ENCODE measurements at places on chromosomes 3 and 15. TPM values are rescaled to one million over a fixed set of nuclear protein-coding genes. Genes with fewer than 3 reads are reported as not detected.

DNA sequence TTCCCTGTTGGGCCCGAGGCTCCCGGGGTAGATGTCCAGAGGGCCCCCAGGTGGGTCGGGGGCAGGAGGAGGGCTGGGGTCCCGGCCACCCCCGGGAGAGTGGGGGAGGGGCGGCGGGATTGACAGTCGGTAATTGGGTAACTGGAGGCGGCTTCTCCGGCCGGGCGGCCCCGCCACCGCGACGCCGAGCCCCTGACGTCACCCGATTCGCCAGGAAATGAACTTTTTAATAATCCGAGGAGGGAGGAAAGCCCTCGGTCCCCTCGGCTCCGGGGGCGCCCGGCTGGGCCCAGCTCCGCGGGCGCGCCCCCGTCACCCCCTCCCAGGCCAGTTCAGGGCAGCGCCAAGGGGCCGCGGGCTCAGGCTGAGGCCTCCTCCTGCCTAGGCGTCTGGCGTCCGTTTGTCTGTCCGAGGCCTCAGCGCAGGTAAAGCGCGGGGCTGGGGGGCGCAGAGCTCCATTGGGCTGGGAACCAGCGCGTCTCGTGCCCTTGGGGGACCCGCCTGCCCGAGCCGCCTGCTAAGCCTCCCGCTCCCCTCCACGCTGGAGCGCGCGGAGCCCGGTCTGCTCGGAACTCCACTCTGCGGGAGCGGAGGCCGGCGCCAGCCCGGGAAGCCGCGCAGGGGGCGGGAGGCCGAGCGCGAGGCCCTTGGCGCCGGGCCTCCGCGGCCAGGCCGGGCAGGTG is 3.9 kb downstream of the GATA2 start:
- H3K27me3 ChIP-seq: peaks cover 80% of the 10 kb centered on the region
- H3K36me3 ChIP-seq: no peaks in the 10 kb centered on the region
- H3K27ac ChIP-seq: no peak overlapping the region
- peaks cover 15% of the 10 kb centered on the region for H3K4me1 ChIP-seq

GRCh38 chr15:100818927-100819326 is 60.7 kb upstream of the ALDH1A3 start:
- H3K36me3 ChIP-seq: no peaks in the 10 kb centered on the region
- H3K4me3 ChIP-seq: no peak overlapping the region
- H3K27me3 ChIP-seq: peaks cover 31% of the 10 kb centered on the region
- DNase-seq: no peak
- H3K4me1 ChIP-seq: no peaks in the 10 kb centered on the region
- H3K27ac ChIP-seq: no peak overlapping the region

- no peak overlapping the region for H3K4me3 ChIP-seq
- peaks cover 4% of the 10 kb centered on the region for H3K36me3 ChIP-seq
- DNase-seq: no peak
- peaks cover 15% of the 10 kb centered on the region for H3K4me1 ChIP-seq
- no peak overlapping the region for H3K27ac ChIP-seq
Measured at GRCh38 chr15:92161039-92161670, 232.5 kb upstream of the ST8SIA2 start.

- H3K4me1 ChIP-seq: peaks cover 2% of the 10 kb centered on the region
- H3K27me3 ChIP-seq: peaks cover 15% of the 10 kb centered on the region
- peaks cover 4% of the 10 kb centered on the region for H3K36me3 ChIP-seq
- no peak for DNase-seq
- no peak overlapping the region for H3K27ac ChIP-seq
Measured at GRCh38 chr3:15488002-15488401, 33.5 kb downstream of the COLQ start.

- no peak overlapping the region for H3K4me3 ChIP-seq
- no peaks in the 10 kb centered on the region for H3K4me1 ChIP-seq
- no peaks in the 10 kb centered on the region for H3K27me3 ChIP-seq
- H3K27ac ChIP-seq: no peak overlapping the region
- H3K36me3 ChIP-seq: peaks cover 20% of the 10 kb centered on the region
Measured at GRCh38 chr3:136262559-136262958, 12.4 kb downstream of the PCCB start.

MOBP gene
- not detected for total RNA-seq

UBE2Q2 gene
- total RNA-seq: 27.5 TPM

SCAPER gene
- total RNA-seq: 38.0 TPM

- H3K4me1 ChIP-seq: peaks cover 5% of the 10 kb centered on the region
- DNase-seq: no peak
- H3K4me3 ChIP-seq: no peak overlapping the region
- no peaks in the 10 kb centered on the region for H3K27me3 ChIP-seq
- H3K27ac ChIP-seq: no peak overlapping the region
Measured at GRCh38 chr15:29098652-29099051, 171.0 kb downstream of the NSMCE3 start.

GRCh38 chr15:90376789-90377188 is 11.3 kb upstream of the IQGAP1 start:
- peaks cover 37% of the 10 kb centered on the region for H3K36me3 ChIP-seq
- peak; percentile 71 for DNase-seq
- H3K4me1 ChIP-seq: peaks cover 29% of the 10 kb centered on the region

DNA sequence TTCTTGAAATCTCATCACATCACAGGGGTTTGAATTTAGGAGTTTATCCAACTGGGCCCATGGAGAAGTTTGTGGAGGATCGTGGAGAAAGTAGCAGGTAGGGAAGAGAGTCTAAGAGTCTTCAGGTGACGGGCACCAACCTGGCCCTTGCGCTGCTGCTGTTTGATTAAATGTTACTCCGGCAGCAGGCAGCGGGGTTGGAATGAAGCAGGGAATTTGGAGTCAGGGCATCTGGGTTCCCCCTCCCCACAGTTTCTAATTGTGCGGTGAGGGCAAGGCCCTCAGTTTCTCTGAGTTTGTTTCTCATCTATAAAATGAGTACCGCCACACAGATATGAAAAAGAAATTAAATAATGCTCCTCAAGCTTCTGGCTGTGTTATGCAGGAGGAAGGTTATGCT is 182.9 kb upstream of the RGMA start:
- no peaks in the 10 kb centered on the region for H3K4me1 ChIP-seq
- no peak overlapping the region for H3K4me3 ChIP-seq
- DNase-seq: no peak
- no peak overlapping the region for H3K27ac ChIP-seq
- H3K36me3 ChIP-seq: no peaks in the 10 kb centered on the region

DNA sequence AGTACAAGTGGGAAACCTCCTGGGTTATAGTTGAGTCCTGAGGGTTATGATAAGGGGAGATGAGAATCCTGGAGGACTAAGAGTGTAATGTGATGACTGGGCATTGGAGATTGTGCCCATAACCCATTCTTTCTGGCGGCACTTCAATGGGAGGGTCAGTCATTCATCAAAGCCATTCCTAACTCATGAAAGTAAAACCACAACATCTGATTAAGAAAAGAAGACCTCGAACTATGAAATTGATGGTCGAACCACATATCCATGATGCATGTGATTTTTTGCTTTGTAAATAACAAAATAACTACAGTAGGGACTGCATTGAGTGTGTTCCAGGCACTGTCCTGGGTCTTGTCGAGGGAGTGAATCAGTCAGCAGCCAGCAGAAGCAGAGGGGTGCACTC is 215.1 kb downstream of the SHQ1 start:
- H3K4me3 ChIP-seq: no peak overlapping the region
- no peak overlapping the region for H3K27ac ChIP-seq
- peaks cover 2% of the 10 kb centered on the region for H3K36me3 ChIP-seq
- peaks cover 23% of the 10 kb centered on the region for H3K4me1 ChIP-seq
- no peaks in the 10 kb centered on the region for H3K27me3 ChIP-seq

DNA sequence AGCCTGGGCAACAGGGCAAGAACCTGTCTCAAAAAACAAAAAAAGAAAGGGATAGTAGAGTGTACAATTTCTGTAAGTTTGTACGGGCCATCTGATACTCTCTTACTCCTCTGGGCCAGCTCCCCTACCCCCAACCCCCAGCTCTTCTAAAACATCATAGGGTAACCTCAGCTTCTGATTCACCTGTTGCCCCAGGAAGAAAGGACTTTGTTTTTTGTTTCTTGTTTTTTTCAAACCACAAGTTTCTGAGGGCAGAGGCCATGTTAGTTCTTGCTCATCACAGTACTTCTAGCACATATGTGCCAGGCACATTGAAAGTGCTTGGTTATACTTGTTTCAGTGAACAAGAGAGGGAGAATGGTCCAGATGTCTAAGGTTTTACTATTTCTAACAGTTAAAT is 20.2 kb downstream of the ATOSA start:
- H3K4me3 ChIP-seq: no peak overlapping the region
- H3K36me3 ChIP-seq: peaks cover 32% of the 10 kb centered on the region
- peaks cover 12% of the 10 kb centered on the region for H3K4me1 ChIP-seq

LPCAT4 gene
- 112 TPM for total RNA-seq

- peaks cover 3% of the 10 kb centered on the region for H3K27me3 ChIP-seq
- no peak overlapping the region for H3K4me3 ChIP-seq
- no peaks in the 10 kb centered on the region for H3K36me3 ChIP-seq
- H3K27ac ChIP-seq: no peak overlapping the region
Measured at GRCh38 chr3:48217449-48217848, 5.8 kb upstream of the CAMP start.

LOXL1 gene
- 8.8 TPM for total RNA-seq

DNA sequence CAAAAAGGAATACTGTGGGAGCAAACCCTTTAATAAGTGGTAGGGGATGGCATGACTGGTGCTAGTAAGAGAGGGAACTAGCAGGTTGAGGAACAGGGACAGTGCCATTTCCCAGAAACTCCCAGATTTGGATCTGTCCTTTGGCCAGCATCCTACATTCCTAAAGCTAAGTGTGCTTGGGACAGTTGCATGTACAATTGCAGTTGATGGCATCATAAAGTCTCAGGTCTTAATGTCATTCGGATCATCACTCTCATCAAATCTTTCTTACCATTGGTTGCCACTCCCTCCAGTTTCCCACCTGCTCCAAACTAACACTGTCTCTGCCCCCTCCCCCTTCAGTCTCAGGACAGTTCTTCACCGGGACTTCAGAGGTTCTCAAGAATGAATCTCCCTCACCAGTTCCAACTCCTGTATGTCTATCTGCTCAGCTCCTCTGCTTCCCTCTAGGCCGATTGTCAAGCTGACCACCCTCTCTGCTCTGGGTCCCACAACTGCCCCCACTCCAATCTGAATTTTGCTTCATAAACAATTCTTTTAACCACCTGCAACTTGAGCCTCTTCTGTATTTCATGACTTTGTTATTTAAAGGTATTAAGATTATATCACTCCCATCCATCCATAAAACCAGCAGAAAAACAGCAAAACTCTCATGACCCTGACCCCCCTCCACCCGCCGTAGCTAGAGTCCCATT is 260.8 kb downstream of the CGGBP1 start:
- H3K27ac ChIP-seq: no peak overlapping the region
- peaks cover 5% of the 10 kb centered on the region for H3K4me1 ChIP-seq
- peaks cover 48% of the 10 kb centered on the region for H3K27me3 ChIP-seq
- H3K4me3 ChIP-seq: no peak overlapping the region
